ENCODE measurements at places on chromosomes 7 and 10. TPM values are rescaled to one million over a fixed set of nuclear protein-coding genes. Genes with fewer than 3 reads are reported as not detected.

DNA sequence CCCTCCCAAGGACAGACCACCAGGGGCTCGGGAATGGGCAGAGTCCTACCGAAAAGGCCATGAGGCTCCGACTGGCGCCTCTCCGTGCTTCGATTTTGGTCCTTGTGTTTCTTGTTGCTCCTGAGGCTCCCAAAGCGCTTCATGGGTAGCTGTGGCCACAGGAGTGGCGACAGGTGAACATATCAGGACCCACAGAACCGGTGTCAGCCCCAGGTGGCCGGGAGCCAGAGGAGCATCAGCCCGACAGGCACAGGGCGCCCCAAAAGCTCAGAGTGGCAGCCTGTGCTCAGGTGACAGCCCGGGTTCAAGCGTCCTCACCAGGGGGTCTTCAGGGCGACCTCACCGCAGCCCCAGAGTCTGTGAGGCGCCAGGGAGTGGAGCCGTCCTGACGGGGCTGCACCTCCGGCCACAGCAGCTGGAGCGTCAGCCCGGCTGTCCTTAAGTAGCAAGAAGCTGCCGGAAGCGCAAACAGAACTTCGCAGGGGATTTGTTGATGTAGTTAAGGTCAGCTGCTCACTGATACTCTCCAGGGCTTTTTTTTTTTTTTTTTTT is 141.0 kb downstream of the PRKAG2 start:
- no peak for DNase-seq

GRCh38 chr10:89392974-89393373 is 551 bp downstream of the IFIT1 start:
- peak; percentile 46 for DNase-seq

GRCh38 chr10:75550191-75550590 is 118.8 kb downstream of the LRMDA start:
- DNase-seq: no peak

The CLDN4 gene
- 29.5 TPM for total RNA-seq

DNA sequence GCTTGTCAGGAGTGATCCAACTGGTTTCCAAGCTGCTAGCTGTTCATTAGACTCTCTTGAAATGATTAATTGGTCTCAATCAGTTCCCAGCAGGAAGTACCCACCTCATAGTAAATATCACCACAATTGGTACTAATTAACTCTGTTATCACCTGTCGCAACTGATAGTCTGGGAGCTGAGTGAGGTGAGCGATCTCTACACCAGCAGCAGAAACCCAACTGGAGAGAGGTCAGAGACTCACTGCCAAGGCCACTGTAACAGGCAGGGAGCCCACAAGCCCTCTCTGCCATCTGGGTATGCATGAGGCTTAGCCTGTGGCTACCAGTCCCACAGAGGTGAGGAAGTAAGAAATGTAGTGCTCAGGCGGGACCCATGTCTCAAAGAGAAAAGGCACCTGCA is 245.5 kb downstream of the DYNC1I1 start:
- DNase-seq: no peak

DNA sequence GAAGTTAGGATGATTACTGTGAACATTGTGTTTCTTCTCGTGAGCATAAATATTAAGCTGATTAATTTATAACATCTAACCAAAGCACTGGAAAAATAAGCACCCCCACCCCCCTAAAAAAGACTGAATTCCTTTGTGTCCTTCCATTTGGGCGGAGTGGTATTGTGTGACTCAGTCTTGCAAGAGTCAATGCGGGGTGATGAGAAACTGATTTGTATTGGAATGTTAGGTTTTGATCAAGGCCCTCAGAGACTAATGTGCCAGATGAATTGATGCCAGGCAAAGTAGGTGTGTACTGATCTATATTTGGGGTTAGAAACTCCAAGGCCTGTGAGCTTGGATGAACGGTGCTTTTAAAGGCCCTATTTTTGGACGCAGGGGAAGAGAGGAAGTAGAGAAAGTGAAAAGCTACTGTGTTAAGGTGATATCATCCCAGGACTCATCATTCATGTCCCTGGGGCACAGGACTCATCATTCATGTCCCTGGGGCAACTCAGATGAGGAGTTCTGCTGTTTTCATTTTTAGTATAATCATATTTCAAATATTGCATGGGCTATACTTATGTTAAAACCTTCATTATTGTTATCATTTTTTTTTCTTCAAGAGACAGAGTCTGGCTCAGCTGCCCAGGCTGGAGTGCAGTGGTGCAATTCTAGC is 61.3 kb upstream of the PTN start:
- no peak for DNase-seq

DNA sequence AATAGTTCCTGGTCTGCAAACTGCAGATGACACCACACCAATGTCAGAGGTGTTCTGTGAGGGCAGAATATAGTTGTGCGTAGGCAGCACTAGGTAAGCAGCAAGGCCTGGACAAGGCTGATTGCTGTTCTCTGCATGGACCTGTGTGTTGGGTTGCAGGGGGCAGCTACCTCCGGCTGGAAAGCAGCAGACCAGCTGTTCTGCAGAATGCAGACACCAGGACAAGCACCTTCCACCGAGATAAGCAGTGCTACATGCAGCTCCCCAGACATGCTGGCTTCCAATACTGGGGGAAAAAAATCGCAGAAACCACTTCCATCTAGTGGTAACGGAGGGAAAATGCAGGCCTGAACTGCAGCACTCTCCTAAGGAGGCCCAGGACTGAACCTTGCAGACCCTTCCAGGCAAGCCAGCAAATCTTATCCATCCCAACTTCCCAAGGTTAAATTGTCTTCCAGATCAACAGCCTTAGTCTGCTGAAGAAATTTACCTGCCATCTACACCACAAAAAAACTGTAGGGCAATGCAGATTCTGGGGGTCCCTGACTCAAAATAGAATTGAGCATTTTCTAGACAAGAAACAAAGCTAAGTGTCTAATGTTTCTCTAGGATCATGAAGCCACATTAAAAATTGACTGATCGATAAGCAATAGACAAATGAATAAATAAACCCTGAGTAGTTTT is 50.5 kb upstream of the COBL start:
- DNase-seq: no peak

DNA sequence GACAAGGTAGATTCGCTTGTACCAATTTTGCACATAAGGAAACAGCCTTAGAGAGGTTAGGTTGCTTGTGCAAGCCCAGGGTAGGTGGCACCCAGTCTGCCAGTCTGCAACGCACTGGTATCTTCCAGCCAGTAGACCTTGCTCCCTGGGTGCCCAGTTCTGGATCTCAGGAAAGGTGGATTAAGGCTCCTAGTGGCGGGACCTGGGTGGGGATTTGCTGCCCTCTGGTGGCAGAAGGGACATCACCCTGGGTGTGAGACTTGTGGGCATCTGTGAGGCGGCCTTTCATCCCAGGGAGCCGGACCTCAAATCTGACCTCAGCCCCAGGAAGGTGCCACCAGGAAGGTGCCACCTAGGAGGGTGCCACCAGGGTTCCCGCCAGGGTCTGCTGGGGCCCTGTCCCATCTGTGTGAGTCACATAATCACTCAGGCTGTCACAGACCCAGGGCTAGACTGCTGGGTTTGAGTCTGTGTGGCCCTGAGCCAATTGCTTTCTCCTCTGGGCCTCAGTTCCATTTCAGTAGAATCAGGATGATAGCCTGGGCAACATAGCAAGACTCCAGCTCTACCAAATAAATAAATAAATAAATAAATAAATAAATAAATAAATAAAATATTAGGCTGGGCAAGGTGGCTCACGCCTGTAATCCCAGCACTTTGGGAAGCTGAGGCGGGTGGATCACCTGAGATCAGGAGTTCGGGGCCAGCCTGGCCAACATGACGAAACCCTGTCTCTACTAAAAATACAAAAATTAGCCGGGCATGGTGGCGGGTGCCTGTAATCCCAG is 5.3 kb upstream of the PRKRIP1 start:
- no peak for DNase-seq

The C7orf33 gene
- not detected for total RNA-seq

GRCh38 chr10:103618575-103619423 is 125.3 kb downstream of the NEURL1 start:
- DNase-seq: no peak

DNA sequence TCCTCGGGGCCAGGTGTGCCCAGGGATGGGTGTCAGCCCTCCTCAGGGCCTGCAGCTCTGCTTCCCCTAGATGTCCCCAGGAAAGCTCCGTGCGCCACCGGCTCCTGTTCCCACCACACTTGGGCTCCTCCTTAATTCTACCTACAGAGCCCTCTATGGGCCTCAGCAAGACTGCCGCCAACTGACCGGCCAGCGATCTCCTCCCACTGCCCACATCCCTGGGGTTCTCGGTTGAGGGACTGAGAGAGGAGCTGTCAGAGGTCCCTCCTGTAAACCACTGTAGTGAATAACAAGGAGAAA is 5.3 kb upstream of the LDB3 start:
- DNase-seq: no peak

DNA sequence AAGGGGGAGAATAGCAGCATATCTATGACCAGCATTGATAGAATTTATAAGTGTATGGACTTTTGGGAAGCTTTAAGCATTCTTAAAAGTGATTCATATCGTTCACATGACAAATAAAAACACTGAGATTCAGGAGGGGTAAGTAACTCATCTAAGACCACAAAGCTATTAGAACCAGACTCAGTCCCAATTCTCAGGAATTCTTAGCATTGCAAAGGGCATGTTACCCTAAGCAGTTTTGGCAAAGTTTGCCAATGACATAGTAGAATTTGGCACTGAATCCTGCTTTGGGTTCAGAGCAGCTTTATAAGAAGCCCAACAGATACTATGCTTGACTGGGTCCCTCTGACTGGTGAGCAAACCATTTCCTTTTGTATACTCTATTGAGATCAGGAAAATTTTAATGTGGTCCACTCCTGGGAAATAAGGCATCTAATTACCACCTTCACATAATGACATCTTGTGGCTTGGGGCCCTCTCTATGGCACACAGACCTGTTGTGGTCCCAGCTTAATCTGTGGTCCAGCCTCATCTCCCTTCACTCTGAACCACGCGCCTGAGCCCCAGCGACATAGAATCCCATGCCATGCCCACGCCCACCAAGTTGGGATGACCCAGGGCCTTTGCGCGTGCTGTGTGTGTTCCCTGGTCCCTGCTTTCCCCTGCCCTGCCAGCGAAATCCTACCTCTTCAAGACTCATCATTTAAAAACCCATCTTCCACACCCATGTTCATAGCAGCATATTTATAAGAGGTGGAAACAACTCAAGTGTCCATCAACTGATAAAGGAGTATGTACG is 37.5 kb upstream of the DOCK1 start:
- DNase-seq: no peak

The WNT8B gene
- total RNA-seq: not detected

The TLX1 gene
- total RNA-seq: not detected

- no peak for DNase-seq
These were observed 152.1 kb upstream of the LYZL2 start for GRCh38 chr10:30781670-30782121.

- no peak for DNase-seq
These were observed 320.8 kb downstream of the ADARB2 start for GRCh38 chr10:1416456-1417037.

DNA sequence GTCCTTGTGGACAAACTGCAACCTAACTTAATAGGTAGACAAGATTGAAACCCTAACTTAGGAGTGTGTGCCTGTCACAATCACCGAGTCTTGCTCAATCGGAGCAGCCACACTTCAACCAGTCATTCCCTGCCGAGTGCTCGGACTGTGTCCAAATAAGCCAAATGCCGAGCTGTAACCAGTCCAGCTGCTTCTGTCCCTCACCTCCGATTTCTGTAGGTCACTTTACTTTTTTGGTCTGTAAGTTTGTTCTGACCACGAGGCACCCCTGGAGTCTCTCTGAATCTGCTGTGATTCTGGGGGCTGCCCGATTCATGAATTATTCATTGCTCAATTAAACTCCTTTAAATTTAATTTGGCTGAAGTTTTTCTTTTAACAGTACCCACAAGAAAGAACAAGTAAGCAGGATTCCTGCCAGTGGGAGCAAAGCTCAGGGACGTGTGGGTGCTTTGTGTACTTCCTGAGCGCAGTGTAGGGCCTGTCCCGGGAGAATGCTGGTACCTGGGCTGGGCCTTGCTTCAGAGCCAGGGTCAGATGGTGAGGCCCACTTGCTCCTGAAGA is 140.1 kb downstream of the ACTR3B start:
- DNase-seq: no peak

DNA sequence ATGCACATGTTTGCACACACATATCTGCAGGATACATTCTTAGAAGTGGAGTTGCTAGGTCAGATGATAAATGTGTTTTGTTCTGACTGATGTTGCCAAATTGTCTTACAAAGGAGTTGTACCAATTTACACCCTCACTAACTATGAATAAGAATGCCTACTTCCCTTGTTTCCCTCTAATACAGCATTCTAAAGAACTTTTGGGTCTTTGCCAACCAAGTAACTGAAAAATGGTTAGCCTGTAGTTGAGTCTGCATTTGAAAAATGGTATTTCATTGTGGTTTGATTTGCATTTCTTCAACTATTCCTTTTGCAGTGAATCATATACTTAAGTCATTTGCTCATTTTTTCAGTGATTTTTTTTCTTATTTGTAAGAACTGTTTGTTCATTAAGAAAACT is 48.4 kb downstream of the TMEM26 start:
- no peak for DNase-seq

Measured in vagina (tissue), 2 donors.